Foreskin fibroblast (primary cell): ENCODE measurements at places on chromosomes 3 and 15.

GRCh38 chr3:171845481-171846284 lies 2.5 kb downstream of the TMEM212 start:
- DNase-seq, result no peak

- DNase-seq, result peak; percentile 84
Observed at GRCh38 chr3:134333522-134334181, 40.6 kb downstream of the AMOTL2 start.

GRCh38 chr15:51672913-51673857 lies 8.1 kb upstream of the SCG3 start:
- DNase-seq, result no peak

- peak; percentile 87 for DNase-seq
Observed at GRCh38 chr15:55916666-55917409, 76.6 kb downstream of the NEDD4 start.

- DNase-seq, result no peak
Observed at GRCh38 chr3:54928046-54928770, at the start of gene LRTM1. LRTM1 (minus strand) TSS chr3:54928059; CDS start chr3:54927911, 148 bp downstream.

DNA sequence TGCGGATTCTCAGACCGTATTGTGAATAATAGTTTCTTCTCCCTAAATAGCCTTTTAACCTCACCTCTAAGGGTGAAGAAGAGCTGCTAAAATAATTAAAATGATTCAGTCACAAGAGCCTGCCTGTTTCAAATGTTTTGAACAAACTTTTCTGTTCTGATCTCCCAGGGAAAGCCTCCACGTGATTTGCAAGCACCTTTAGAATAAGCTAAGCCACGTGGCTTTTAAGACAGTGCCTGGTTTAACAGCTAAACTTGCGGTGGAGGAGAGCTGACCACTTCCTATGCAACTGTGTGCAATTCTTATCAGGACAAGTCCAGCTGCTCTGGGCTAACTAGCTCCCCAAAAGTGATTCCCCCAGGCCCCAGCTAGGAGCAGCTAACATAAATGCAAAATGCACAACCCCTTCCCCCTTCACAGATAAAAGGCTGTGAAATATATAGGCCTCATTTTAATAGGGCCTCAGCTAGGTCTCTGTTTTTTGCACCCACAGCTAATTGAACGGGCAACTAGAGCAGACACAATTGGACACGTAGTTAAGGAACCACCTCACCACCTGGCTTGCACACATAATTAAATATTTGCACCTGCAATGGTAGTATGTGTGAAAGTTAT lies 401.2 kb upstream of the NR2F2 start:
- DNase-seq, result no peak

DNA sequence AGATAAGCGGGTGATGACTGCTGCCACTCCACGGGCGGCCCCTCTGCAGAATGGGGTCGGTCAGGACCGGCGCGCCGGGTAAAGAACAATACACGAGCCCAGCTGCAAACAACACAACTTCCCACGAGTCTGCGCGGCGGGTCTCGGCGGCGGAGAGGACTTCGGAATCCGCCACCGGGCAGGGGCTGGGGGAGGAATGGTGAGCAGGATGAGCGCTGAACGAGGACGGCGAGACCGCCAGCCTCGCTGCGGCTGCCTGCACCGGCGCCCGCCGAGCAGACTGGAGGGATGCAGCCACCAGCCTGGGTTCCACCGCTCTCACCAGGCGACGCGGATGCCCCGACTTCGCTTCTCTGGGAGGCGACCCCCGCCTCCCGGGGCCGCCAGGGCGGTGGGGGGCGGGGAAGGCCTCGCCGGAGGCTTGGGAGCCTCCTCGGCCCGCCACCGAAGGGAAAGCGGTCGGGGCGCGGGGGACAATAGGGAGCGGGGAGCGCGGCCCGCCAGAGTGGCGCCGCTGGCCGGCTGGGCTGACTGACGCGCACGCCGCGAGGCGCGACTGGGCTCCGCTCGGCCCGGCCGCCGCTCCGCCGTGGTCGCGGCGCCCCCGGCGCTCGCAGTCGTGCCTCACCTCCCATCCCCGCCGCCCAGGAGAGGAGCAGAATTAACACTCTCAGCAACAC lies 515 bp downstream of the ADAM10 start:
- peak; percentile 18 for DNase-seq

DNA sequence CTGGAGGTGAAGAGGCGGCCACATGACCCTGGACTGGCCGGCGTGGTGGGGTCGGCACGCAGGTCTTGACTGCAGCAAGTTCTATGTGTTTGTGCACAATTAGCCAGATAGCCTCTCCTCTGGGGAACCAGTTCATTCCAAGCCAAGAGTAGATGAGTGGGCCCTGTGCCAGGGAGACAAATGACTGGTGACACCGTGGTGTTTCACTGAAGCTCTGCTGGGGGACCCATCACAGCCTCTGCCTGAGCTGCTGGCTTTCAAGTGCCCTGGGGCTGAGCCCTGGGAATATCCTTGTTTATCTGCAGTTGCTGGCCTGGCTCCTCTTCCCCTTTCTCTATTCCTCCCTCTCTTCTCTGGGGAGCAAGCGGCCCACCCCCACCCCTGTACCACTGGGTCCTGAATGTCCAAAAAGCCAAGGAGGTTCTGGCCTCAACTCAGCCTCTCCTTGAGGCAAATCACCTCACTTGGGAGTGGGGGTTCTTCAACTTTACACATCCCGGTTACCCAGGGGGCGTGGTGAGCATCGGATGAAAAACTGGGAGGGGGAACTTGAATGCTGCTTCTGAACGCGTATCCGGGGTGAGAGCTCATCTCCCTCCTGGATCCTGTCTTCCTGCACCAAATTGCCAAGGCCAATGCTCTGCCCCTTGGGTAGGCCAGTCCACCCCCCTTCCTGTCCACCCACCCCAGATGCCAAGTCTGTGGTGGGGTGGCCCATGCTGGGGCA lies 199.6 kb upstream of the LYSMD4 start:
- DNase-seq, result no peak

GRCh38 chr3:40971191-40972168 lies 227.8 kb upstream of the CTNNB1 start:
- DNase-seq, result peak; percentile 56

- DNase-seq, result no peak
Observed at GRCh38 chr15:97023488-97023844, 693.0 kb downstream of the NR2F2 start.

DNA sequence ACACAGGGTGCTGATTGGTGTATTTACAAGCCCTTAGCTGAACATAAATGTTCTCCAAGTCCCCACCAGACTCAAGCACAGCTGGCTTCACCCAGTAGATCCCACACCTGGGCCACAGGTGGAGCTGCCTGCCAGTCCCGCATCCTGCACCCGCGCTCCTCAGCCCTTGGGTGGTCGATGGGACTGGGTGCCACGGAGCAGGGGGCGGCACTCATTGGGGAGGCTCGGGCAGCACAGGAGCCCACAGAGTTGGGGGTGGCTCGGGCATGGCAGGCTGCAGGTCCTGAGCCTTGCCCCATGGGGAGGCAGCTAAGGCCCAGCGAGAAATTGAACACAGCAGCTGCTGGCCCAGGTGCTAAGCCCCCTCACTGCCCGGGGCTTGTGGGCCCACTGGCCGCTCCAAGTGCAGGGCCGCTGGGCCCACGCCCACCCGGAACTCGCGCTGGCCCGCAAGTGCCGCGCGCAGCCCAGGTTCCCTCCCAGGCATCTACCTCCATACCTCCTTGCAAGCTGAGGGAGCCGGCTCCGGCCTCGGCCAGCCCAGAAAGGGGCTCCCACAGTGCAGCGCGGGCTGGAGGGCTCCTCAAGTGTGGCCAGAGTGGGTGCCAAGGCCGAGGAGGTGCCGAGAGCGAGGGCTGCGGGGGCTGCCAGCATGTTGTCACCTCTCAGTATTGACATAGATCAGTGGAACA lies 442.7 kb downstream of the OCA2 start:
- no peak for DNase-seq

DNA sequence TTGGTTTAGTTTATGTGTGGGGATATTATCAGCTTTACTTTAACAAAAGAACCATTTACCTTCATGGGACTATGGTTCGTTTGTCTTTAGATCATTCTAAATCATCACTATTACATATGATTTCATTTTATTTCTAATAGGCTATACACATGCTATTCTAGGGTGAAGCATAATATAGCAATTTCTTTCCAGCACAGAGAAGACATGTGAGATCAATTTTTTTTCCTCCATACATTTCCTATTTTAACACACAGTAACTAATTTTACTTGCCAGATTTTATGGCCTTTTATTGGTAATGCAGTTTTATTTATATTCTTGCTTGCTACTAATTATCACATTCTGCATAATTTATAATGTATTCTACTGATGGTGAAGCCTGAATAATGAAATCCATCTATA lies 287.1 kb downstream of the ROBO1 start:
- no peak for DNase-seq

GRCh38 chr15:70763120-70763949 lies at the start of gene UACA:
UACA (minus strand) TSS chr15:70763558; CDS start chr15:70763407, 151 bp downstream.
- DNase-seq, result peak; percentile 99

GRCh38 chr15:49987198-49987785 lies 131.7 kb downstream of the ATP8B4 start:
- no peak for DNase-seq

- DNase-seq, result no peak
Observed at GRCh38 chr15:77812664-77813063, 180.0 kb upstream of the LINGO1 start.

DNA sequence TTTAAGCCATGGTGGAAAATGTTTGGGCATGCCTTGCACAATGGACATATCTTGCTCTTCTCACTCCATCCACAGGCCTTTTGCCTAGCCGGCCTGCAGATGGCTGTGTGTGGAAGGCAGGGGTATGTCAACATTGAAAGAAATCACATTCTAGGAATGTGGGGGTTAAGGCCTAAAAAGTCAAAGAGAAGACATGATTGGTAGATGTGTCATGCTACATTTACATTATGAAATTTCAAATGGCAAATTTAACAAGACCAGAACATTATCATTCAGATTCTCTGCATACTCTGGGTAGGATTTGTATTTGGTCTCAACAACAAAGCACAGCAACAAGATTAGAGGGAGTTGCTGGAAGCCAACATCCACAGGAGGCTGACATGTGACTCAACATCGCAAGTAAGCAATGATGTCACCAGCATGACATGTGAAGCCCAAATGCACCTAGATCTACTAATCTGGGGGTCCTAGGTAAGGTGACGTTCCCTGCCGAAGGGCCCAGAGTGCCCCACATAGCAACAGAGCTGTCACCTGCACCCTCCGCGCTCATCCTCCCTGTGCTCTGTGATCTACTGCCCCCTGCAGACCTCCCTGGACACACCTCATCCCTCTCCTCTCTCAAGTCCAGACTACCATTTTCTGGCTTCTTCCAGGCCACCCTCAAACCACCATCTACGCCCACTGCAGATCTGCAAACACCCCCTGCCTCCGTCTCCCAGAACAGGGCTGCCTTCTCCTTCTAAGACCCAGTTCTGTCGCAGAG lies 39.4 kb downstream of the CLDN18 start:
- peak; percentile 85 for DNase-seq

GRCh38 chr3:60774617-60775016 lies 476.6 kb downstream of the FHIT start:
- no peak for DNase-seq

DNA sequence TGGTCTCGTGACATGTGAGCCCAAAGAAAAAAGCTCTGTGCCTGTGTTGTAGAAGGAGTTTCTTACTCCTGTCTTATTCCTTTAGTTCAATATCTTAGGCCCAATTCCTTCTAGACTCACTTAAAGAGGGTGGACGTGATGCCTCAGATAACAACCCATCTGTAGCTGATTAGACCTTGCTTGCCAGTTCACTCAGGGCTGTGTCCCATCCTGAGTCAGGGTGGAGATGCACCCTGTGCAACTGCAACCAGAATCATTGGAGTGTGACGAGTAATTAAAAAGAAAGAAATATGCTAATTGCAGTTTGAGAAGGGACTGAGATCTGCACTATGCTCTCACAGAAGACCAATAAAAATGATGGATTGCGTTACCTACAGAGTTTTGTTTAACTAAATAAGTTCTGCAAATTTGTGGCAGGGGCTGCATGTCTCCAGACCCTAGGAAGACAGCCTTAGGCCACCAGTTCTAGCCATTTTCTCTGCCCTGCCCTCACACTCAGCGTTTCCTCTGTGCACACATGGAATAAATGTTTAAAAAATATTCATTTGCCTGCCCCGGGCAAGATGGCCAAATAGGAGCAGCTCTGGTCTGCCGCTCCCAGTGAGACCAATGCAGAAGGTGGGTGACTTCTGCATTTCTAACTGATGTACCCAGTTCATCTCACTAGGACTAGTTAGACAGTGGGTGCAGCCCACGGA lies 83.0 kb downstream of the MOBP start:
- peak; percentile 6 for DNase-seq

- DNase-seq, result no peak
Observed at GRCh38 chr3:139629033-139629432, 48.7 kb downstream of the NMNAT3 start.

- DNase-seq, result no peak
Observed at GRCh38 chr3:17481116-17481515, 261.3 kb downstream of the TBC1D5 start.

- no peak for DNase-seq
Observed at GRCh38 chr3:156620260-156620659, 54.1 kb upstream of the TIPARP start.

- no peak for DNase-seq
Observed at GRCh38 chr3:13791198-13792050, 88.4 kb downstream of the WNT7A start.

DNA sequence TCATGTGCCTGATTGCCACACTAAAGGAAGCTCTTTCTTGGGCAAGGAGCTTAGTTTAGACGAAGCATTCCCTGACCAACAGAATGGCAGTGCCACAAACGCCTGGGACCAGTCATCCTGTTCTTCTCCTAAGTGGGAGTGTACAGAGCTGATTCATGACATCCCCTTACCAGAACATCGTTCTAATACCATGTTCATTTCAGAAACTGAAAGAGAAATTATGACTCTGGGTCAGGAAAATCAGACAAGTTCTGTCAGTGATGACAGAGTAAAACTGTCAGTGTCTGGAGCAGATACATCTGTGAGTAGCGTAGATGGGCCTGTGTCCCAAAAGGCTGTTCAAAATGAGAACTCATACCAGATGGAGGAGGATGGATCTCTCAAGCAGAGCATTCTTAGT lies 18.4 kb downstream of the SENP5 start:
- DNase-seq, result no peak

DNA sequence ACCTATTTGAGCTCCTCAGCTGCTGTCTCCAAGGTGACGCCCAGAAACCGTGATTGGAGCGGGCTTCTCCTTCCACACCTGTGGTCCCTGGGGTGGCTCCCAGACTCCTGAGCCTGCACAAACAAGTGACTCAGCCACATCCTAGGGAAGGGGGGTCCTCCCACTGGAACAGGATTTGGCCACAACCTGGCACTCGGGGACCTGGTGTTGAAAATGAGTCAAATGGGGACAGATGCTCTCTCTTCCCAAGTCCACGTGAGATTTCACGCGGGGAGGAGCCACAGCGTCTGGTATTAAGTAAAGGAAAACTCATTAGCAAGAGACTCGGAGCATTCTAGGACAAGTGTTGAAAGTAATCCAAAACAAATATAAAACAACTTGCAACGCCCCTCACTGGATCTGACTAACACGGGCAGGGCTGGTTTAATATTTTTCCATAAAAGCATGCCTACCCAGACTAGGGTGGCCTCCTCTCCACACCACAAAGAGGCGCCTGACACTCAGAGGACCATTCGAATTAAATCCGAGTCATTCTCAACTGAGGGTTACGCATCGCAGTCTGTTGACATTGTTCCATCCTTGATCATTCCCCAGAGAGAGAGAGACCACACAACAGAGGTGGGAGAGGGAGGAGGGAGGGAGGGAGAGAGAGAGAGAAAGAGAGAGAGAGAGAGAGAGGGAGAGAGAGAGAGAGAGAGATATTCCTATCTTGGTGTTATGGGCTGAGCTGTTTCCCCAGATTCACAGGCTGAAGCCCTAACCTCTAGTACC lies 74.4 kb downstream of the MGLL start:
- peak; percentile 94 for DNase-seq
